ENCODE measurements at places on chromosomes 1 and 21.

DNA sequence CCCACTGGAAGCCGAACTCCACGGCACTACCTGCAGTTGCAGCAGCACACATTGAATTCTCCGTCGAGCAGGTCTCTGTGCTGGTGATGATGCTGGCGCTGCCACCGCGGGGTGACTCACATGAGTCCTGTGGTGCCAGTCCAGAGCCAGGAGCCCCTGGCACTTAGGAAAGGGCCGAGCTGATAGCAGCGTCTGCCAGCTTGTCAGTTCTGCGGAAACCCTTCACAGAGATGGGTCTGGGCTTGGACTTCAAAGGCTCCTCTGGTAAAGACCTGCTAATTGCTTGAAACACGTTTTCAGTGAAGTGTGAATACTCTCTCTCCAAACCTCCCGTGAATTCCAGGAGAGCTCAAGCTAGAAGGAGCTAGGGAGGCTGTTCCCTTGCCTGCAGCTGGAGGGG is 92.2 kb downstream of the GRIK3 start:
- no peak for DNase-seq

DNA sequence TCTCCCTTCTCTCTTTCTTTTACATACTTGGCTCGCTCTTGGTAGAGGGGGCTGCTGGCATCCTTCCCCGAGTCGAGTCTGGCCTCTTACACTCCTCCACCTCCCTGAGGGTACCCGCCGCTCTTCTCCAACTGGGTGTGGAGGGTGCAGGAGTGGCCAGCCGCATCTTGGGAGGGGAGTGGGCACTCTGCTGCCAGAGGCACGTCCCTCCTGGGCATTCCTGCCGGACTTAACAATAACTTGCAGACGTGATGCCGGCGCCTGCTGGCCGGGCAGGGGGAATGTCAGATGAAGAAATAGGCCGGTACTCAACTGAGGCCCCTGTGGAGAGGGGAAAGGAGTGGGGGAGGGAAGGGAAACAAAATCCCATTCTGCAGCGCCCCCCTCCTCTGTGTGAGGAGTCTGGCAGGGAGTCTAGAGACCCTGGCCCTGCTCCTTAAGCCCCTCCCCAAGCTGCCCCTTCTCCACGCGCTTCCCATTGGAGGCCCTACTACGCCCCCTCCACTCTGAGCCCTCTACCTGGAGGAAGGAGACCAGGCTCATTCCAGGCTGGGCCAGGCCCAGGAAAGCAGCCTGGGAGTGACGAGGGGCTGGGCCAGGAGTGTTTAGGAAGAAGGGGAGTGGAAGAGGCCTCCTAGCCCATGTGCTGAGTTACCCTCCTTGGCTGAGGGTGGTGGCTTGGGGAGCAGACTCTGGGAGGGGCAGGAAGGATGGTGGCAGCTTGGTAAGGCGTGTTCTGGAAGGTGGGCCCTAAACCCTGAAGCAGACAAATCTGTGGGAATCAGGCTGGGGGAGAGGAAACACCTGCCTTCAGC is 1.8 kb downstream of the ATP2B4 start:
- no peak for DNase-seq

GRCh38 chr1:89022167-89022959 is at the start of gene GBP3:
GBP3 (minus strand) TSS chr1:89022866; CDS start chr1:89020721, 2,145 bp downstream.
- DNase-seq = no peak

DNA sequence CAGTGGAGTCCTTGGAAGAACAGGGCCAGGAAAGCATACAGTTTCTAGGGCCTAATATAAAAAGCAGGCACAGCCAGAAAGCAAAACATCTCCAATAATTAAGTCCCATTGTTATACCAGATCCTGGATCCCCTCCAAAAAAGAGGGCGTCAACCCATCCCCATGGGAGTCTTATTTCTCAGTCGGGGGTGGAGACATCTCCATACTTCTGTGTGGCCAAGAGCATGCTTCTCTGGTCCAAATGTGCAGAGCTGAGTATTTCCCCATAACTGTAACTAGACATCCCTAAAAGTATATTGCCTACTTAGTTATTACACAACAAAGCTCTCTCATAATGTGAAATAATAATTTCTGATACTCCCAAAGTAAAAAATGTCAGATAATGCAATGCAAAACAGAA is 104.2 kb upstream of the SOX13 start:
- DNase-seq = no peak

GRCh38 chr1:59678493-59679228 is 136.1 kb upstream of the HOOK1 start:
- DNase-seq = no peak

- DNase-seq = no peak
Measured at GRCh38 chr1:64745986-64746940, 1.4 kb downstream of the RAVER2 start.

GRCh38 chr1:157776971-157777391 is at the start of gene FCRL2:
FCRL2 (minus strand) TSS chr1:157777132; CDS start chr1:157777073, 59 bp downstream.
- DNase-seq = no peak

DNA sequence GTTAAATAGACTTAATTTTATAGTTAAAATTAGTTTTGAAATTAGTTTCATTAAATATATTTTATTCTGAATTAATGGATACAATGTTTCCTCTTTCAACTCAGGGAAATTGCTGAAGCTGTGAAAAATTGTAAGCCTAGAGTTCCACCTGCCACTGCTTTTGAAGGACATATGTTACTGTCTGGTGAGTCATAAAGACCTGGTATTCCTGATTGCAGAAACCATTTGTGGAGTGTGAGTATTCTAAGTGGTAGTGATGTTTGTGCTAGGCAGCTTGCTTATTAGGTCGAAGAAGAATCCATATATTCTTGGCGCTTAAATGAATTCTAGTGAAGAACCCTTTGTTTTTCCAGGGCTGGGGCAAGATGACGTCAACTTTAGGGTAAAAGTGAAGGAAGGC is 34.0 kb downstream of the MTR start:
- no peak for DNase-seq

DNA sequence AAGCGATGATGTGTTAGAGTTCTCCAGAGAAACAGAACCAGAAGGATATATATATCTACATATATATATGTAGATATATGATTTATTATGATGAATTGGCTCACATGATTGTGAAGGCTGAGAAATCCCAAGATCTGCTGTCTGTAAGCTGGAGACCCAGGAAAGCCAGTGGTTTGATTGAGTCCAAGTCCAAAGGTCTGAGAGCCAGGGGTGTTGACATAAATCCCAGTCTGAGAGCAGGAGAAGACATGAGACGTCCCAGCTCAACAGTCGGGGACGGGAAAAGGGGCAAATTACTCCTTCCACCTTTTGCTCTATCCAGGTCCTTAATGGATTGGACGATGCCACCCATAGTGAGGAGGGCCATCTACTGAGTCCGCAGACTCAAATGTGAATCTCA is 126.6 kb downstream of the PRDM2 start:
- DNase-seq = no peak

GRCh38 chr1:112264010-112264409 is 132.0 kb upstream of the CTTNBP2NL start:
- DNase-seq = no peak

DNA sequence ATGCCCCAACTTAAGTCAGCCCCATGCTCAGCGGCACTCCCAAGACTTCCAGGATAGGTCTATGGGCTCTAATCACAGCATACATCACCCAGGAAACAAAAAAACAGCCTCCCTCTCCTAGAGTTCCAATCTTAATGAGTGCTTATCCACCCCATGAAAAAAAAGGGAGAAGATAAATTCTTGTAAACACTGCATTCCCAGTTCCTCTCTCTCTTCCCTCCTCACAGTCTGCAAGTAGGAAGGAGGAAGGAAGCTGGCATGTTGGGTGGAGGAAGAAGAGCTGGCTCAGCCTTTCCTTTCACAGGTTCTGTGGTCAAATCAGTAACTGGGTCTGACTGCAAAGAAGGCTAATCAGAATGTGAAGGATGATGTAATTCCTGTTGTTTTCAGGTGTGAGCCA is 69.9 kb upstream of the ZC3H11B start:
- DNase-seq = no peak

GRCh38 chr1:183215936-183216335 is 29.9 kb downstream of the LAMC2 start:
- no peak for DNase-seq

DNA sequence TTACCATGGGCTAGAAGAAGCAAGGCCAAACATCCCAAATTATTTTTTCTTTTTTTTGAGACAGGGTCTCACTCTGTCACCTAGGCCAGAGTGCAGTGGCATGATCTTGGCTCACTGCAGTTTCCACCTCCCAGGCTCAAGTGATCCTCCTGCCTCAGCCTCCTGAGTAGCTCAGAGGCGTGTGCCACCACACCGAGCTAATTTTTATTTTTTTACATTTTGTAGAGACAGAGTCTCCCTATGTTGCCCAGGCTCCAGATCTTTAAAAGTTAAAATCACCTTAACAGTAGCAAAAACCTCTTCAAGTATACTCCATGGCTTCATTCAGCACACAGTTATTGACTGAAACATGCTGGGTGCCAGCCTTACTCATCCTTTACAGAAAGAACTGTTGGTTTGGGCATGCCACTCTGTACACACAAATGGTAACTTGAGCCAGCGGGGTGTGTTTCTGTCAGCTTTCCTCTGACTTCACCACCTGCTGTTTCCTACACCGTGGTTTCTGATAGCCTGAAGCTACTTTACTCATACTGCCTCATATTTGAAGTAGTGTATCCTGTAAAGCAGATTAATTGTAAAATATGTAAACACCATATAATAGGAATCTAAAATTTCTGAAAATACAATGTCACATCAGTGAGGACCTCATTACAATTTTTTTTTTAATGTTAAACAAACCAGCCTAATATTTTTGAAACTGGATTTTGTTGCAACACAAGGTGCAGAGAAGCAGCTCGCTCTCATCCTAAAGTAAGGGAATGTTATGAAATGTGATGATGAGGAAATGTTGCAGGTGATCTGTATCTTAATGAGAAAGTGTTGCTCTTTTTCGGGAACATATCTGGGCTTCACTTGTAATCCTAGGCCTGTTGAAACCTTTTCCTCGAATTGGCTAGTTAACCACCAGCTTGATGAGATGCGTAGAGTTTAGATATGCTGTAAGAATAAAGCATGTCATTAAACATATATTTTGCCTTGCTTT is 113.9 kb downstream of the ATP5PO start:
- DNase-seq = no peak

DNA sequence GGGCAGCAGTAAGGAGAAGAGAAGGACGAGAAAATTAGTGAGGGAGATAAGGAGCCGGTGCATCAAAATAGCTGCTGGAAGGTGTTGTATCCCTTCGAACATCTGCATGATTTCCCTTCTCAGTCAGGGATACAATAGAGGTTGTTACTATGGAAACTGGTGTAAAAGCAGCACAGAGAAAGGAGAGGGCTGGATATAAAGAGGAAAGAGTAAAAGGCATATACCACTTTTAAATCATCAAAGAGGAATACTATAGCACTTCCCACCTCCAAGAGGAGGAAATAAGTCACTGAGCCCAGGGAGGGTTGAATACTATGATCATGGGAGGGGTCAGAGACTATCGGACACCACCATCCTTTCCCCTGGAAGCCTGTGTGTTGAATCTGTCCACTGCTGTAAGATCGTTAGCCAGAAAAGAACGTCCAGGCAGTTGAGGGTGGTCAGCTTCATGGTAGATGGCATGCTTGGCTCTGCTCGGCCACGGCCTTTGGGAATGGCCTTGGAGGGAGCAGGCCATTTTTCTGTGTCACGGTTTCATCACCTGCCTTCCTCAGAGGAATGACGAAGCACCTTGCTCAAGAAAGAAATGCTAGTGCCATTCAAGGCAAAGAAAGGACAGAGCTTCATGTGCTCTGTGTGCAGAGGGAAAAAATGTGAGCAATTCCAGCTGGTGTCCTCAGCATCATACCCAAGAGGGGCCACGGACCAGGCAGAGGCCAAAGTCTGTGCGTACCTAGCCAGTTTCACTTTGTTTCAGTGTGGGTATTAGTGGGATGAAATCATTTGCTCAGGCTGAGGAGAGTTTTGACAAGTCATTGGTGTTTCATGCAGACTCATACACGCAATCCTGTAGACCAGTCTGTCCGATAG is 64.2 kb downstream of the IRF2BP2 start:
- no peak for DNase-seq

DNA sequence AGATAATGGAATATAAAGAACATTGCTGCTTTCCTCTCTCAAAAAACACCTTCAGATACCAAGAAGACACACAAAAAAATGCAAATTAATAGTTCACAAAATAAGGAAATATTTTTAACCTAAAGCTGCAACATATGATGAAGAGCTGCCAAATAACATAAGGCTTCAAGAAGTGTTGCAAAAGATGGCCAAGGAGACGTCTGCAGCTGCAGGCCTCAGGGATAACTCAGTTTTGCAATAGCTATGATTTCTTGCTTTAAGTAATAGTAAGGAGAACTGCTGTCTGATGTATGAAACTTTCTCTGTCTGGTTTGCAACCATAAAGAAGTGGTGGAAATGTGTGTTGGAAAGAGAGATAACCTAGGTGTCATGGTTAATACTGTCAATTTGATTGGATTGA is 1237.5 kb downstream of the MRPL39 start:
- no peak for DNase-seq

- no peak for DNase-seq
Measured at GRCh38 chr21:32468681-32469111, 56.2 kb downstream of the EVA1C start.

- no peak for DNase-seq
Measured at GRCh38 chr1:4837752-4838151, 183.3 kb downstream of the AJAP1 start.

DNA sequence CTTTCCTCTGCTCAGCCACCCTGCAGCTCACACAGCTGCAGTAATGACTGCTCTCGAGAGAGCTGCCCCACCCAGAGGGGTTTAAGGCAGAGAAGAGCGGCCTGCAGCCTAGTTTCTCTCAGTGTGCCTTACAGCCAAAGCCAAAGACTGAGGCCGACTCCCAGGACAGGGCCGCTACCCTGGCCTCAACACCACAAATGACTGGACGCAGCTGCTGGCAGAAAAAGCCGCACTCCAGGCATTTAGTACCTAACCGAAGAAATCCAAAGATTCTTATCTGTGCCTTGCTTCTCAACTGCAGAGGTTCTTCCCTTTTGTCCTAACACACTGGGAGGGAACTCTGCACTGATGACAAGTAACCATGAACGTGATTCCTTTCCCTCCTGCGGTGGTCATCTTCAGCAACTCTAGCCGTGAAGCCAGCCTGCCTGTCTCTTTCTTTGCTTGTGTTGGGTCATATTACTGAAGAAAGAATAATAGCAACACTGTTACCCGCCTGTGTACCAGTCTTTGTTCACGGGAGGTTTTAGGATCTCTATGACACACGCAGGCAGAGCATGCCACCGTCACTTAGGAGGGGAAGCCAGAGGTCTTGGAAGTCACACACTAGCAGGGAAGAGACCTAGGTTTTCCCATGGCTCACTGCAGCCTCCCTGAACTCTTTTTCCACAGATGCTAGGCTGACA is 202.7 kb downstream of the RHOU start:
- no peak for DNase-seq

GRCh38 chr1:26856181-26856580 is 6.8 kb upstream of the SFN start:
- DNase-seq = no peak

DNA sequence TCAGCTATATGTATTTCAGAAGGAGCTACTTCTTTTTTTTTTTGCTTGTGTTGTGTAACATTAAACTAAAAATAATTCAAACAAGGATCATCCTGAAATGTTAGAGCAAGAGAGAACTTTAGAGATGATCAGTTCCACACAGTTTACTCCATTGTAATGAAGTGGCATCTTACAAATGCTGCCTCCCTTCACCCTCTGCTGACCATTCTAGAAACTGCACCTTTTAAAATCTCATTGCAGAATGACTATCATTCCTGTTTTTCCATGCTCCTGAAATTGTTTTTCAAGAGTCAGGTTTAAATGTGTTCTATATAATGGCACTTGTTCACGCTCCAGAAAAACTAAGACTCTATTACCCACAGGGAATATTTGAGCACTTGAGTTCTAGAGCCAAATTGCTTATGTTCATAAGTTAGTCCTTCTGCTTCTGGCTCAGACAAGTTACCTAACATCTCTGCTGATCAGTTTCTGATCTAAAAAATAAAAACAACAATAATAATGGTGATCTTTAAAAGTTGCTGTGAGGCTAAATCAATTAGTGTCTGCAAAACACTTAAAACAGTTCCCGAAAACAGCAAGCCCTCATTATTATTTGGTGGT is 21.5 kb upstream of the SLC44A5 start:
- DNase-seq = no peak
